ENCODE measurements at places on chromosomes 7 and 10.

DNA sequence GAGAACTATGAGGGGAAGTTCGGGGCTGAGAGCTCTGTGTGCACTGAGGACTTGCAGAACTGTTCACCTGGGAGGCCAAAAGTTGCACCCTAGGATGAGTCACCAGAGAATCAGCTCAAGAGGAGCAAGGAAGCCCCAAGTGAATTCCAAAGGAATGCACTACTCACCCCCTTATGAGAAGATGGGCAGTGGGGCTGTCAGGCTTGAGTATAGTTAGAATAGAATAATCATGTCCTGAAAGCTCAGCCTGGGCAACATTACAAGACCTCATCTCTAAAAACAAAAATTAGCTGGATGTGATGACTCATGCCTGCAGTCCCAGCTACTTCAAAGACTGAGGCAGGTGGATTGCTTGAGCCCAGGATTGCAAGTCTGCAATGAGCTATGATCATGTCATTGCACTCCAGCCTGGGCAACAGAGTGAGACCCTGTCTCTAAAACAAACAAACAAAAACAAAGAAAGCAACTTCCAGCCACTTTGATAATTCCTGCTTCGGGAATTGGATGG lies 30.0 kb downstream of the MAP3K8 start:
- DNase-seq = peak; percentile 36

- no peak for DNase-seq
These were observed 210.1 kb downstream of the CACNB2 start for GRCh38 chr10:18350340-18350739.

GRCh38 chr7:22814261-22815208 lies 8.1 kb downstream of the TOMM7 start:
- DNase-seq = no peak

GRCh38 chr10:6089334-6090219 lies 743 bp downstream of the RBM17 start:
- DNase-seq = peak; percentile 83

DNA sequence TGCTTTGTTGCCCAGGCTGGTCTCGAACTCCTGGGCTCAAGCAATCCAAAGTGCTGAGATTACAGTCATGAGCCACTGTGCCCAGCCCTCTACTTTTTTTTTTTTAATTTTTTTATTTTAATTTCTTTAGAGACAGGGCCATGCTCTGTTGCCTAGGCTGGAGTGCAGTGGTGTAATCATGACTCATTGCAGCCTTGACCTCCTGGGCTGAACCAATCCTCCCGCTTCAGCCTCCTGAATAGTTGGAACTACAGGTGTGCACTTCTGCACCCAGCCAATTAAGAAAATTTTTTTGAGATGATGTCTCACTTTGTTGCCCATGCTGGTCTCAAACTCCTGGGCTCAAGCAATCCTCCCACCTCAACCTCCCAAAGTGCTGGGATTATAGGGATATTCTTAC lies 528.6 kb downstream of the GATA3 start:
- DNase-seq = no peak

DNA sequence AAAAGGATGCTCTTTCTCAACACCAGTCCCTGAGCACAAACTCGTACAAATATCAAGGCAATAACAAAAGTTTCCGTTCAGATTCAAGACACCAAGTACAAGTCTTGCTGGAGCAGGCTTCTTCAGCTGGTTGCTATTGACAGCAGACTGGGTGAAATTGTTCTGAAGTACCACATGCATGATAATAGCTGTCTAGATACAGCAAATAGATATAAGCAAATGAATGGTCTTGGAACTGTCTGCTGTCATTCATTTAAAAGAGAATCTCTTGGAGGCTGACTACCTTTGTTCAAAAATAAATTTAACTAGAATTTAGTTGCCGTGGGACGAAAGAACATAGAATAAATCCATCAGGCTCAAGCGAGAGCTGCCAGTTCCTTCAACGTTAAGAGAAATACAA lies 35.5 kb downstream of the SORCS1 start:
- DNase-seq = no peak

GRCh38 chr7:117072620-117073118 lies 119.4 kb downstream of the ST7 start:
- DNase-seq = no peak

DNA sequence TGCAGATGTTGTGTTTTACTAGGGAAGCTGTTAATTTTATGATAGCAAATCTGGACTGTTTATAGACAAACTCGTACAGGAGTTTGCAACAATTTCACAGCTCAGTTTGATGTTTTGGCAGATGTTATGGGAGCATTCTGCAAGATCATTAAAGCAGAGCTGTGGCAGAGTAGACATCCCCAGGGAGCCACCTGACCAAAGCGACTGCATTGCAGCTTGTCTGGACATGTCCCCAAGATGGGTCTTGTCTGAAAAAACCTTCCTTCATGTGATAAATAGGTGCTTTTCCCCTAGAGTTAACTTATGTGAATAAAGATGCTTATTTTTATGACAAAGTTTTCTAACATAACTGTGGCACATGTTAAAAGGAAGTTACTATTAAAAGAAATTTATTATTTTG lies 91.2 kb upstream of the GPR141 start:
- DNase-seq = no peak

GRCh38 chr7:117124591-117125220 lies 171.4 kb downstream of the ST7 start:
- DNase-seq = peak; percentile 90

DNA sequence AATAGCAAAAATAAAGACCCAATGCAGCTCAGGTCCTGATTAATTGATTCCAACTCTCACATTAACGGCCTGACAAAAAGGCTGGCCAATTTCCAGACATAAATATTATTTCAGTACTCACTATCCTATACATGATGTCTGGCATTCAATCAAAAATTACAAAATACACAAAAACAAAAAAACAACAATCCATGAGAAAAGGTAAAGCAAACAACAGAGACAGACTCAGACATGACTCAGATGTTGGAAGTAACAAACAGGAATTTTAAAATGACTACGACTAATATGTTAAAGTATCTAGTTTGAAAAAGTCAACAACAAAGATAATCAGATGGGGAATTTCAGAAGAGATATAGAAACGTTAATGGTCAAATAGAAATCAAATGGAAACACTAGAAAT lies 152.8 kb downstream of the AMPH start:
- no peak for DNase-seq

DNA sequence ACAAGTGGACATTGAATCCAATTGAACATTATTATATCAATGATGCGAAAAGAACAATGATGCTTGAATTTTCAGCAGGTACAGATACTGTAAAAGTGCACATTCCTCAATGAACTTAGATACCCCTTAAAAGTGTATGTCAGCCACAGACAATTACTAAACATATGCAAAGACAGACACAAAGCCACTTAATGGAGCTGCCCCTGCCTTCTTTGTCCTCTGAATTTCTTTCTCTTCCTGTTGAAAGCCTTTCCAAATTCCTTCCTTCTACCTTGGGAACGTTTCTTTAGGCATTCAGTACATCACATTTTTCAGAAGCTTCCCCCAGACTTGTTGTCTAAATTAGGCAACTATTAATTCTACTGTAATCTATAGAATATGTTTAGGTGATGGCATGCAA lies 706.8 kb upstream of the MBL2 start:
- no peak for DNase-seq

DNA sequence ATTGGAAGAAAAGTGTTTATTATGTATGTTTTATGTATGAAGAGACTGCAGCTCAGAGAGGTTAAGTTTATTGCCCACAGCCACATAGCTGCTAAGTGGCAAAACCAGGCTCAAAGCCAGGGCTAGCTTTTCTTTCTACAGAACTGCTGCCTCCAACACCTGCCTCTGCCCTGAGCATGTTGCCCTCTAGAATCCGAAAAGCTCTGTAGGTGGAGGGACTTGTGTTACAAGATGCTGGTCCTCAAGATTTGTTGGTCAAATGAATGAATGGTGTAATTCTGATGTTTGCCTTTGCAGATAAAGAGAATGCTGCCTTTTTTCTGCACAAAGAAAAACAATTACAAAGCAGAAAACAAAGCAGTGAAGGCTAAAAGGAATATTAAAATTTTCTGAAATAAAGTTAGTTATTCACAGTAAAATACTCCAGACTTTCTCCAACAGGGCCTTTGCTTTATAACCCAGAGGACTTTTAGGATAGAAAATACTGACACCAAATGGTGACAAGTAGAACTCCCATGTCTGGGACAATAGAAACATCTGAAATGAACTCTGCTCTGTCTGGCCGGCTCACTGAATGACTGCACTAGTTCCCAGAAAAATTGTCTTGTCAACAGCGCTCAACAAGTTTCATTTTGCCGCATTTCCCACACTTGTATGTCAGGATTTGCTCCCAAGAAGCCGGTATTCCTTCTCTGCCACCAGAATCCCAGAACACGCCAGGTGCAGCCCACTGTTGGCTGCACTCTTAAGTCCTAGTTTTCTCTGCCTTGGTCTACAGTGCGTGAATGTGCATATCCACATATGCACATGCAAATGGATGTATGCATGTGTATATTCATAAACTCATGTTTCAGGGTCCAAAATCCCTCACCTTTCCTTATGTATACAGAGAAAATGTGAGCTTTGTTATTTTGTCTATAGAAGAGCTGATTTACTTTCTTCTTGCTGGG lies 11.0 kb upstream of the DNTT start:
- DNase-seq = no peak

- DNase-seq = no peak
These were observed 23.8 kb upstream of the GSDME start for GRCh38 chr7:24781106-24781505.

DNA sequence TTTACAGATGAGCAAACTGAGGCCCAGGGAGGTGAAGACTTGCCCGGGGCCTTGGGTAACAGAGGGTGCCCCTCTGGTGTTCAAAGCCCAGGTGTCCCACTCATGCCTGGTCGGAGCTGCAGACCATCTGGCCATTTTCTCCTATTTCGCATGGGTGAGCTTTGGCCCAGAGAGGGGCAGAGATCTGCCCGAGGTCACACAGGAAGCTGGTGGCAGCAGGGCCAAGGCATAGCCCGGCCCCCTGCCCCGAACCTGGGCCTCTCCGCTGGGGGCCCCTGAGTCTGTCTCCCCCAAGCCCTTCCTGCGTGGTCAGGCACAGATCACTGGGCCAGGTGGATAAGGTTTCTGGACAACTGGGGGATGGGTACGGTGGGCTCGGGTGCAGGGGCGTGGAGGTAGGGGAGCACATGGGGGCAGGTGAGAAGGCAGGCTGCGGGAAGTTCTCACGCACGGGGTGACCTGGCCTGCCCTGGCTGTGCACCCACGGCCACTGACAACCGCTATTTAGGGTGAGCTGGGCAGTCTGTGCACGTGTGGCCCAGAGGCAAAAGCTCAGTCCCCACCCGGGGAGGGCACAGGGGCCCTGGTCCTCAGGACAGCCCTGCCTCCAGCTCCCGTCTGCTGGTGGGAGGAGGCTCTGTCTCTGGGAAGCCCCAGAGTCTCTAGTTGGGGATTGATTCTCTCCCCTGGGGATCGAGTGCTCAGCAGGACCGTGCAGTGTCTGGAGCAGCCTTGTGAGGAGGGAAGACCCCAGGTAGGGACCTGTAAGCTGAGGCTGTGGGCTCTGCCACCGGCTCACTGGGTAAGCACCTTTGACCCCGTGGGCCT lies 68.6 kb downstream of the UNCX start:
- DNase-seq = no peak

GRCh38 chr10:107971411-107971810 lies 806.9 kb upstream of the SORCS1 start:
- no peak for DNase-seq

- no peak for DNase-seq
These were observed 229.3 kb downstream of the DGKB start for GRCh38 chr7:14673202-14673601.

- no peak for DNase-seq
These were observed 48.9 kb downstream of the PYROXD2 start for GRCh38 chr10:98366062-98366530.

GRCh38 chr7:112182749-112183148 lies 23.4 kb downstream of the DOCK4 start:
- DNase-seq = no peak

DNA sequence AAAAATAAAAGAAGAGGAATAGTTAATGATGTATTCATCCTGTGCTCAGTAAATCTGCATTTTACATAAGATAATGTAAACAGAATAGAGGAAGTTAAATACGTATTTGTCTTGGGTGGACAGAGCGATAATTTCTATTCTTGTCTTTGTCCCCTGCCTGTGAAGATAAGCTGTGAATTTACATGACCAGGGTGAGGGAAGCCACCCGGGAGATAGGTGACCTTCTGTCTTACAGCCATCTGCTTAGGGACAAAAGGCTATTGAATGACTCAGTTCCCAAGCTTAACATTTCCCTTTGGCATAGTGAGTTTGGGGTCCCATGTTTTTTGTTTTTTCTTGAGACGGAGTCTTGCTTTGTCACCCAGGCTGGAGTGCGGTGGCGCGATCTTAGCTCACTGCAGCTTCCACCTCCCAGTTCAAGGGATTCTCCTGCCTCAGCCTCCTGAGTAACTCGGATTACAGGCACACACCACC lies 88.7 kb upstream of the KCTD7 start:
- DNase-seq = no peak

DNA sequence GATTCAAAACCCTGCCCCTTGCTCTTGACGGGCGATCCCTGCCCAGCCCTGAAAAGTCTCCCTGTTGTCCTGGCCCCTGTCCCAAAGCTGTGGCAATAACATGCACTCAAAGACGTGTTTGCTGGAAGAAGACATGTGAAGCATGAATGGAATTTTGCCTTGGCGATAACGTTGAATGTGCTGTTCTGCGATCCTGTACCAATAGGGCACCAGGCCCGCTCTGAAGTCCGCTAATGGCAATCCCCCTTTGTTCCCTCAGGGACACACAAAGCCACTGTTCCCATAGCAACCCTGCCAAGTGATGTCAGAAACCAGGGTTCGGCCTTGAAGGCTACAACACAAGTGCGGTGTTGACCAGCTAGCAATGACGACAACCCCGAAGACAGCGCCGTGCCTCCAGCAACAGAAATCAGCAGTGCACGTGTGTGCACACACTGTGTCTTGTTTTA lies 284.6 kb downstream of the KLF6 start:
- DNase-seq = no peak

- no peak for DNase-seq
These were observed 239.1 kb upstream of the AUTS2 start for GRCh38 chr7:69359003-69359700.

- DNase-seq = no peak
These were observed 9.4 kb upstream of the COL13A1 start for GRCh38 chr10:69792341-69792740.

- no peak for DNase-seq
These were observed 89.8 kb downstream of the PCLO start for GRCh38 chr7:83072576-83073517.

DNA sequence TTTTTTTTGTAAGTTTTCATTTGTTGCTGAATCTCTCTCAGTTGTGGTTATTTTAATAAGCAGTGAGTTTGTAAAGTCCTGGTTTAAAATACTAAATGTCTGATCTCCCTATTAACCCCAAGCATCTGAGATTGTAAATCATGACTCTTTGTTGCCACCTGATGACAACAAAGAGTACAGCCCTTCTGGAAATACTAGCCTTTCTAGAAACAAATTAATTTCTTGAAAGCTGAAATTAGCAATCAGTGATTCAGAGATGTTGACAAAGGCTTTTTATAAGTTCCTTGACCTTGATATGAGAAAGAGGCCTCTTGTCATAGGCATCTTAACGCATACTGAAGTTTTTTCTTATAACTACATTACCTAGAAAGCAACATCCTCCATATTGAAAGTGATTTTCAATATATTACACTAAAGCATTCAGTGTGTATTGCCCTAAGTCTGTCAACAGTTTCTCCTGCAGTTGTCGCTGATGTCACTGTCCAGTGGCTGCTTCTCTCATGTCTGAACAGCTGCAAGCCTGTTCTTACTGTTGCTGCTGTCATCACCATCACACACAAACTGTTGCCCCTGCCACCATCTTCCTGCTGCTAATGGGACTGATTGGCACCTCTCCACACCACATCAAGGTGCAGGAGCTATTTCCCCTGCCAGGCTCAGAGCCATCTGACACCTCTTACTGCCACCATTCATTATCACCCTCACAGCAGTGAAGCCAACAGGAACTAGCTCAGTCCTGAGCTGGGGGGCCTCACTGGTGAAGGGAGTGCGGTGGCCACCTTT lies 95.1 kb upstream of the LRGUK start:
- no peak for DNase-seq

Measured in osteocyte (in vitro differentiated cells).